ENCODE measurements at places on chromosomes 2 and 18.

GRCh38 chr2:217868911-217869334 is 133.9 kb downstream of the TNS1 start:
- DNase-seq, result no peak

GRCh38 chr2:240902615-240903041 is 3.5 kb upstream of the CROCC2 start:
- DNase-seq, result no peak

- no peak for DNase-seq
These were observed 671.0 kb upstream of the SOX11 start for GRCh38 chr2:5021136-5021535.

DNA sequence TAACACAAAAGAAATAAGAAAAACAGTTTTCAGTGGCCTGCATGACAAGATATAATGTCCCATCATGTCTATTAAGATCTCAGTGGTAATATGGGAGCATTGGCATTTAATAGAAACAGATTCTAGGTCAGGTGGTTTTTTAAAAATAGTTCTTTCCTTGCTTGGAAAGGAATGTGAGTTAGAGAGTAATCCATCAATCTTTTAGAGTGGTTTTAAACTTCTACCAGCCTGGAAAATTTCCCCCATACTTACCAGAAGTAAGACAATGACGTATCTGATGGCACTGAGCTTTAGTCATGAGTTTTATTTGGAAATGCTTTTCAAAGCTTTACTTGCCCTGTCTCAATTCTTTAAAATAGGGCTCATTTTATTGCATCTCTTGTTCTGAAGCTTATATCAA is 441.7 kb upstream of the SMIM21 start:
- DNase-seq, result no peak

GRCh38 chr2:96729748-96730147 is 10.1 kb downstream of the LMAN2L start:
- DNase-seq, result no peak

- no peak for DNase-seq
These were observed 950.6 kb downstream of the TRIB2 start for GRCh38 chr2:13667415-13667757.

DNA sequence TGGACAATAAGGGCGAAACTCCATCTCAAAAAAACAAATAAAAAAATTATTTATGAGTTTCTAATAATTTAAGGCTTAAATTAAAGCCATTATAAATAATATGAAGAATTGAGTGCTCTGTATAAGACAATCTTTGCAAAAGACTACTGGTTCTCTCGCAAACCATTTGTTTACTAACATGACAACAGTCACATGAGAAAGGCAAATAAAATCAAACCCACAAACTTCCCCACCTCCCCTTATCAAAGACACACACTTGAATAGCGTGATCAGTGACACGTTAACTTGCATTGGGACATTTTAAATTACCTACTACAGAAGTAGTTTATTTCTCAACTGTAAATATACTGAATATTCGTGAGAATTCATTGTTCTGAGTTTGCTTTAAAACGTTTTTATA is 21.1 kb downstream of the RAB1A start:
- no peak for DNase-seq

DNA sequence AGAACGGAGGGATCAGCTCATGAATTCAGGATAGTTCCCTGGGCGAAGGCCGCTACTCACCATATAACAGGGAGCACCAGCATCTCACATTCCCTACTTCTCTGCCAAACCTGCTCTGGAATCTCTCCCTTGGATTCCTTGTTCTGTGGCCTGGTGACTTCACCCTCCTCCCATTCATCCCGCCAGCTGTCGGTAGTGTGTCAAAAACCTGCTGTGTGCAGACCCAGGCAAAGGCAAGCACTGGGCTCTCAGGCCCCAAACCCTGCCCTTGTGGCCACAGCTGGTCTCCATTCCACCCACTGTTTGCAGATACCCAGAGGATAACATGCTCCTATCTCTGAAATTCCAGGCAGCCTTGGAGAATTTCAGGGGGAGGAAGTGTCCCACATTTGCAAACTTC is 151.6 kb downstream of the CAPN13 start:
- no peak for DNase-seq

- DNase-seq, result no peak
These were observed 56.8 kb downstream of the RNF144A start for GRCh38 chr2:6973895-6974545.

GRCh38 chr2:30503007-30503694 is 56.1 kb downstream of the LCLAT1 start:
- DNase-seq, result no peak

DNA sequence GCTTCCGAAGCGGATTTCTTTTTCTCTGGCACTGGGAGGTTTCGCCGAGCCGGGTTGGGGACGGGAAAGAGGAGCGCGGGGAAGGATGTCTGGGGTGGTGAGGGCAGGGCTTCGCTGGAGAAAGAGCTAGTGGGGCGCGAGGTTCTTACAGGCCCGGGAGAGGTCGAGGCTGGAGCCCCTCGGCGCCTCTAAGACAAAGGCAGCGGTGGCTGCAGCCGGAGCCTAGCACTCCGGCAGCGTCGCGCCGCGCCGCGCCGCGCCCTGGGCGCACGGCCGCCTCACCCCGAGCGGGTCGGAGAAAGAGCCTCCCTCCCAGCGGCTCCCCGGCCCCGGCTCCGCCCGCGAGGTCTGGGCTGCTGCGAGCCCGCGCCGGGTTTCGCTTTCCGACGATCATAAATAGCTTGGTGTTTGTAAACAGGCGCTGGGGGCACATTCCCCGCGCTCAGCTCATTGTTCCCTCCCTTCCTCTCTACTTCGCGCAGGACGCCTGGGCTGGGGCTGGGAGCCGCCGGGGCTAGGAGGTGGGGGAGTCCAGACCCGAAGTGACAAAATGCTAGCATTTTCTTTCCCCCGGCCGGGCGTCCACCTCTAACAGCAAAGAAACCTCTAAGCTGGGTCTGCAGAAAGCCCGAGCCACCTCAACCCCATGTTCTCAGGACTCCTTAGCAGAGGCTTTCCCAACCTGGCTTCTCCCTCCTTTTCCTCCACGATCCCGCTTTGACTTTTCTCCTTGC is 813 bp upstream of the MEIS1 start:
- peak; percentile 56 for DNase-seq

GRCh38 chr2:130870779-130871178 is 34.1 kb downstream of the ARHGEF4 start:
- DNase-seq, result no peak

GRCh38 chr18:58221060-58221725 is 177.2 kb downstream of the NEDD4L start:
- peak; percentile 48 for DNase-seq

DNA sequence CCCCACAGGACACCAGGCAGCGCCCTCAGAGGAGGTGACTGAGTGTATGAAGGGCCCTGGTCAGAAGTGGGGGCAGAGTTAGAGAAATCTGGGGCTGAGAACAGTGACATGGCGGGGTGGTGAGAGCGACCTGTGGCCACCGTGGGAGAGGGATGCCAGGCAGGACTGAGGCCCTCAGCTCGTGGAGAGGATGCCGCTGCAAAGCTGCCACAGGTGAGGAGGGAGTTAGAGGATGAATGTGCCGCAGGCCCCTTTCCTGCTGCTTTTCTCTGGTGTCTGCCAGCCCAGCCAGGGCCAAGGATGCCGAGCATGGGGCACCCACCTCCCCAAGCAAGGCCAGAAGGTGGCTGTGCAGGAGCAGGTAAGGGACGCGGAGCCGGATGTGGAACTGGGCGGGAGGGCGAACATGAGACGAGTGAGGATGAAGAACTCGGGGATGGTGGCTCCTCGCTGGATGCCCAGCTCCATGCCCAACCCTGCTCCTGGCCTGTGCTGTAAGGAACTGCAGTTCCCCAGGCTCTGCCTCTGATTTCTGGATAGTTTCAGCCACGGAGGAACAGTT is 269.2 kb upstream of the HDAC4 start:
- DNase-seq, result no peak

DNA sequence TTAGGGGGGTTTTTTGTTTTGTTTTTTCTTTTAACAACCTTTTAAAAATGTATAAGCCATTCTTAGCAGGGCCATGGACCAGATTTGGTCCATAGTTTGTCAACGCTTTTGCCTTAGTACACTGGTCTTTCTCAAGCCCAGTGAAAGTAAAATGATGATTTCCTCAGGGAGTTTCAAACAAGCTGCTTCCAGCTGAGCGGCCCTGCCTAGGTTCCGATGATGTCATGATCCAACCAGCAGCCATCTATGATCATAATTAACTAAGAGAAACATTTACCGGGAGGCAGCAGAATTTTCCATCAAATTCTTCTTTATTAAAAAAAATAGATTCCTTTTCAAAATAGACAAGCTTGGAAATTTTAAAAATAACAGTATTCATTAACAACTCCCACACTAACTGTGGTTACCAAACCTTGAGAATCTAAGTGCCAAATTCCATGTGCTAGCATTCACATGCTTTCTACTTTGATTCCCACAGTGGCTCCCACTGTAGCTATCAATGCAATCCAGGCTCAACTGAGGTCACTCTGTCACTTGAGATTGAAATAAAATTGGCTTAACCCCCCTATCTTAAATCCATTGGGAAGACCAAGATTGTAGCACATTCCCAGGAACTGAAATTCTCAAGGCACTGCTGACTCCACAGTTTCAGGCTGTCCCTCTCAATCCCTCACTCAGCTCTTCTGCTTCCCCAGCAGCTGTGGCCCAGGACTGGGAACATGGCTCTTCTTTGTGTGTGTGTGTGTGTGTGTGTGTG is 148.9 kb downstream of the RNF152 start:
- no peak for DNase-seq

DNA sequence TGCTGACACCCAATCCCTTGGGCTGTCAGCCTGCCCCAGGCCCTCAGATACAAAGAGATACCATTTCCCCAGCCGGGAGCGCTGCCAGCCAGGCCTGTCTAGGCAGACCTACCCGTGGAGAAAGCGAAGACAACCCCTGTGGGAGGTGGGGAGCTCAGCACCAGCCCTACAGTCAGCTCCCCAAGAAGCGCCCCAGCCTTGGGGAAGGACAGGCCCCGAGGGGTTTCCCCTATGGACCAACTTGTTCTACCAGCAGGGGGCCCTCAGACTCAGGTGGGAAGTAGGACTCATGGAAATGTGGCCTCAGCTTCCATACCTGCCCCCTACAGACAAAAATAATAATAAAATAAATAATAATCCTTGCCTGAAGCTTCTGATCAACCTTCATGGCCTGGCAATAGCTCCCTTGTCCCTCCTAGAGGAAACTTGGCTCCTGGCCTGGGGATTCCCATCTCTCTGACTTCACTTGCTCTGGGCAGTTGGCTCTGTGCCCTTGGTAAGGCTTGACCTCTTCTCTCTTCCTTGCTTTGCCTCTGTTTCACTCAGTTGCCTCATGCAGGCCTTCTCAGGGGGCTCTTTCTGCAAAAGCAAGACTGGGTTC is 7.0 kb downstream of the SLC35F6 start:
- DNase-seq, result peak; percentile 70

GRCh38 chr18:48657447-48658120 is 118.8 kb downstream of the CTIF start:
- peak; percentile 64 for DNase-seq

DNA sequence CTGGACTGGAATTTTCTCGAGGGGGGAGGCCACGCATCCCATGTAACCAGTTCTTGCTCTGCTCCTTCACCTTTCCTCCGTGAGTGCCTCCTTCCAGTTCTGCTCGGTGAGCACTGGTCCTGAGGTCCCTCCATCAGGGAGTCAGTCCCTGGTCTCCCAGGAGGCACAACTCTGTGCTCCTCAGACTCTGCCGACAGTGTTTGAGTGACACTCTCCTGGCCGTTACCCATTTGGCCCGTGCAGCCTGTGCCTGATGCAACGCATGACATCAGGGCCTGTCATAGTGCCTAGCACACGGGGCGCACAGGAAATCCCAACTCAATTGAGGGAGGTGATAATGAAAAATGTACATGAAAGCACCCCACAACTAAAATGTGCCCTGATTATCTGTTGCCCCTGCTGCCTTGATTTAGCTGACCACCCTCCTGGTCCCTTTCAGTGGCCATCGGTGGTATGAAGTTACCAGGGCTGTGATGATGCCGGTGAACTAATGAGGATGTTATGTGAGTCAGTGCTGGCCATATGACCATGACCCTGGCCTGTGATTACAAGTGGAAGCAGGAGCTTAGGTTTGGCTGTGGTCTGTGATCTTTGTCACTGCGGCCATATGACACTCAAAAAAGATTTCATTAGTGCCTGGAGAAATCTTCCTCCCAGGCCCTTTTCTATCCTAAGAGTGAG is 144.6 kb downstream of the TDRD15 start:
- peak; percentile 75 for DNase-seq

- no peak for DNase-seq
These were observed 3.4 kb downstream of the RAB31 start for GRCh38 chr18:9711361-9712129.

GRCh38 chr2:29109246-29109645 is 6.0 kb upstream of the CLIP4 start:
- no peak for DNase-seq

GRCh38 chr2:62724886-62725711 is 19.6 kb downstream of the EHBP1 start:
- DNase-seq, result peak; percentile 71

- no peak for DNase-seq
These were observed 58.6 kb downstream of the CYP26B1 start for GRCh38 chr2:72089028-72089427.

DNA sequence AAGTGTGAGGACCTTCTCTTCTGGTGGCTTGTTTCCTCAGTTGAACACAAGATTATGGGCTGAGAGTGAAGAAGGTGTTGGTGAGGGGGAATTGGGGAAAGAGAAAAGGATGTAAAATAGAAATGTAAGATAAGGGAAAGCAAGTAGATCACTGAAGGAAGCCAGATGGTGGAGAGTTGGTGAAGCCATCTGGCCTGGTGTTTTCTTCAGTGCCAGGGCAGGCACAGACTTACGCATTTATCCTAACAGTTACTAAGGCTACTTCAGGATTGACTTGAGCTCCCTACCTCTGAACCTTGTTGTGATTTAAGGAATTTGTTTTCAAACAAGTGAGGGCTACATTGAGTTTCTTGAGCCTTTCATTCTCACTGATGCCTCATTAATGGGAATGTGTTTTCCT is 113.8 kb downstream of the GALNT1 start:
- no peak for DNase-seq

DNA sequence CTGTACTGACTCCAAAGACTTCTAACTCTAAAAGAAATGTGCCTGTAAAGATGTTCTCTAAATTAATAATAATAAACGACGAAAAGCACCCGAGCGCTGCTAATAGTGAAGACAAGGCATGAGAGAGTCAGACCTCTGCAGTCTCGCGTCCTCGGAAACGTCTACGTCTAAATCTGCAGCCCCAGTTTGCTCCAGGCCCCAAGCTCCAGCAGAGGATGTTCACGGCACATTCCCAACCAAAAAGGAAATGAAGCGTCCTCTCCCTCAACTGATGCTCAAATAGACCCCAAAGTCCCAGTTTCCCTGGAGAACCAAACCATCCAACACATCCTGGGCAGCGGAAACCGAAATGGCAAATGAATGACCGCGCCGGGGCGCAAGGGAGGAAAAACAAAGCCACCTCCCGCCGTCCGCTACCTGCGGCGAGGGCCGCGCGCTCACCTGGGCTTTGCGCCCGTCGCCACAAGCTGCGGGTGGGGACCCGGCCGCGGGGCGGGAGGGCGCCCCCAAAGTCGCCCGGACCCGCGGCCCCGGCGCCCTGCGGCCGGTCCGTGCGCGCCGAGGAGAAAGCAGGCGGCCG is 47.1 kb upstream of the CCDC150 start:
- peak; percentile 56 for DNase-seq

GRCh38 chr2:181782660-181783059 is 102.3 kb upstream of the NEUROD1 start:
- DNase-seq, result no peak
